ENCODE measurements at places on chromosomes 1 and 21. TPM values are rescaled to one million over a fixed set of nuclear protein-coding genes. Genes with fewer than 3 reads are reported as not detected.

The SH3D21 gene
- polyA plus RNA-seq = 0.52 TPM

The LORICRIN gene
- not detected for polyA plus RNA-seq

GRCh38 chr1:223363057-223363855, 720 bp downstream of the SUSD4 start:
- peak overlapping the region; percentile 30 for H3K4me3 ChIP-seq
- peaks cover 15% of the 10 kb centered on the region for H3K4me1 ChIP-seq
- H3K36me3 ChIP-seq = no peaks in the 10 kb centered on the region
- H3K27me3 ChIP-seq = peaks cover 62% of the 10 kb centered on the region
- no peak overlapping the region for H3K27ac ChIP-seq
- DNase-seq = no peak

The FNDC5 gene
- not detected for polyA plus RNA-seq

DNA sequence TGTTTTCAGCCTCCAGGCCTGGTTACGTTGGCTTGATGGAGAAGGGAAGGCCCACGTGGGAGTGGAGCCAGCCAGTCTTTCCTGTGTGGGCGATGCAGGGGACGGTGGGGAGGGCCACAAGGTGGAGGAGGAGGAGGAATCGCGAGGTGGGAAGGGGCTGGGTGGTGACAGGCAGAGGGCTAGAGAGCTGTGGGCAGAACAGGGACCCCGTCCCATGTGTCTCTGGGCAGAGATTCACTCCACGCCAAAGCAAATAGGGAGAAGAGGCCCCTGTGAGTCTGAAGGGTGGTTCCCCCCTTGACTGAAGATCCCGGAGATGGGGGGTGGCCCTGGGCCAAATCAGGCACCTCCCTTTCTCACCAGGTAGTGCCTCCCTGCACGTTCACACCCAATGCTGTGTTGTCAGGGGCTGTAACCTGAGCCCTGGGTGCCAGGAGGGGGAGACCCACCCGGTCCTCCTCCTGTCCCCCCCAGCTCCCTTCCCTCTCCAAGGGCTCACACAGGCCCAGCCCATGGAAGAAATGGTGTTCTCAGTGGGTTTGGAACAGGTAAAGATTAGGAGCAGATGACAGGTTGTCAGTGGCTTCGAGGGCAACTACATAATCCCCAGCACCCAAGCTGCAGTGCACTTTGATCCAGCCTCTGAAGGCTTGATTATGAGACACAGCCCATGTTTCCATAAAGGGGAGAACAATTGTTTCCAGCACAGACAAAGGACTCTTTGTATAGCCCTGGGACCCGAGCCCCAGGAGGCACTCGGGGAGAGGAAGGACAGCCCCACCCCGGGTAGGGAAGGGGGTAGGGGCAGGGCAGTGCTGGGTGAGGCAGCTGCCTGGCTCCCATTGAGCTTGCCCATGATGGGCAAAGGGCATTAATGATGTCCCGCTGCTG, 37.7 kb upstream of the GPR37L1 start:
- H3K27ac ChIP-seq = no peak overlapping the region
- no peak for DNase-seq
- no peaks in the 10 kb centered on the region for H3K27me3 ChIP-seq
- H3K4me3 ChIP-seq = no peak overlapping the region
- no peaks in the 10 kb centered on the region for H3K4me1 ChIP-seq
- H3K36me3 ChIP-seq = no peaks in the 10 kb centered on the region

- DNase-seq = no peak
- H3K36me3 ChIP-seq = no peaks in the 10 kb centered on the region
- H3K27me3 ChIP-seq = no peaks in the 10 kb centered on the region
- H3K27ac ChIP-seq = no peak overlapping the region
- H3K4me1 ChIP-seq = no peaks in the 10 kb centered on the region
These were observed 55.3 kb downstream of the LGR6 start for GRCh38 chr1:202248861-202249260.

DNA sequence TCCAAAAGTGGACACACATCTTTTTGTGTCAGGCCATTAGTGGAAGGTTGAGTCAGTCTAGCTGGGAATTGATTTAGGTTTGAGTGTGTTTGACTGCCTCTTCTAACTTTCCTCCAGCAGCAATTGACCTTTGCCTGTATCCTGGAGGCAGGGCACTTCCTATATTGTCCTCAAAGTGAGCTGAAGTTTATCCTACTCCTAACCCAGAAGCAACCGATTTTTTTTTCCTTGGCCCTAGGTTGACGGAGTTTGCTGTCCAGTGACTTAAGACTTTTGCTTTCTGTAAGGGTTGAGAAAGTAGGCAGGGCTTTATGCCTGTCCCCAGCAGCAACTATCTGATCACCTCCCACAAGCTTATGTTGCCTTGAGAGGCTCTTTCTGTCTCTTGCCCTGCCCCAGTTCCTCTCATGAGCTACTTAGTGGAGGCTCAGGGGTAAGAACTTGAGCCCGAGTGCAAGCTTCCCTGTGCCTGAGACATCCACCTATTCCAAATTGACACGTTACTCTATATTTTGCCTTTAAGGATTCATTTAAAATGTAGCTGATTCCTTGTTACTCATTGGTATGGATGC, 30.9 kb downstream of the SLC35F3 start:
- no peak overlapping the region for H3K4me3 ChIP-seq
- no peaks in the 10 kb centered on the region for H3K36me3 ChIP-seq
- H3K27me3 ChIP-seq = no peaks in the 10 kb centered on the region
- no peak for DNase-seq
- H3K4me1 ChIP-seq = no peaks in the 10 kb centered on the region
- no peak overlapping the region for H3K27ac ChIP-seq

The RNU1-3 gene
- not detected for polyA plus RNA-seq

The SDF4 gene
- polyA plus RNA-seq = 89.0 TPM

DNA sequence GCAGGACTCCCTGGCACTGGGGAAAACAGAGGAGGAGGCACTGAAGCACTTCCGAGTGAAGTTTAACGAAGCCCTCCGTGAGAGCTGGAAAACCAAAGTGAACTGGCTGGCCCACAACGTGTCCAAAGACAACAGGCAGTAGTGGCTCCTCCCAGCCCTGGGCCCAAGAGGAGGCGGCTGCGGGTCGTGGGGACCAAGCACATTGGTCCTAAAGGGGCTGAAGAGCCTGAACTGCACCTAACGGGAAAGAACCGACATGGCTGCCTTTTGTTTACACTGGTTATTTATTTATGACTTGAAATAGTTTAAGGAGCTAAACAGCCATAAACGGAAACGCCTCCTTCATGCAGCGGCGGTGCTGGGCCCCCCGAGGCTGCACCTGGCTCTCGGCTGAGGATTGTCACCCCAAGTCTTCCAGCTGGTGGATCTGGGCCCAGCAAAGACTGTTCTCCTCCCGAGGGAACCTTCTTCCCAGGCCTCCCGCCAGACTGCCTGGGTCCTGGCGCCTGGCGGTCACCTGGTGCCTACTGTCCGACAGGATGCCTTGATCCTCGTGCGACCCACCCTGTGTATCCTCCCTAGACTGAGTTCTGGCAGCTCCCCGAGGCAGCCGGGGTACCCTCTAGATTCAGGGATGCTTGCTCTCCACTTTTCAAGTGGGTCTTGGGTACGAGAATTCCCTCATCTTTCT, 75.5 kb downstream of the PIK3CD start:
- H3K4me1 ChIP-seq = peaks cover 15% of the 10 kb centered on the region
- DNase-seq = no peak
- H3K27me3 ChIP-seq = no peaks in the 10 kb centered on the region
- H3K27ac ChIP-seq = peak overlapping the region; percentile 41
- no peak overlapping the region for H3K4me3 ChIP-seq

- H3K27me3 ChIP-seq = peaks cover 5% of the 10 kb centered on the region
- H3K4me3 ChIP-seq = no peak overlapping the region
- H3K27ac ChIP-seq = no peak overlapping the region
- H3K4me1 ChIP-seq = peaks cover 19% of the 10 kb centered on the region
- no peaks in the 10 kb centered on the region for H3K36me3 ChIP-seq
These were observed 2.8 kb upstream of the SSU72 start for GRCh38 chr1:1577367-1578011.

- peaks cover 21% of the 10 kb centered on the region for H3K4me1 ChIP-seq
- no peak overlapping the region for H3K4me3 ChIP-seq
- H3K27ac ChIP-seq = no peak overlapping the region
- H3K27me3 ChIP-seq = no peaks in the 10 kb centered on the region
- no peaks in the 10 kb centered on the region for H3K36me3 ChIP-seq
These were observed 55.8 kb upstream of the SSBP3 start for GRCh38 chr1:54461731-54462596.

- DNase-seq = peak; percentile 47
- H3K36me3 ChIP-seq = no peaks in the 10 kb centered on the region
- H3K27me3 ChIP-seq = no peaks in the 10 kb centered on the region
These were observed 35.4 kb upstream of the SCMH1 start for GRCh38 chr1:41277371-41277975.

The SPRR2E gene
- polyA plus RNA-seq = not detected

- no peak overlapping the region for H3K4me3 ChIP-seq
- H3K27me3 ChIP-seq = no peaks in the 10 kb centered on the region
- peaks cover 100% of the 10 kb centered on the region for H3K36me3 ChIP-seq
- DNase-seq = no peak
- H3K27ac ChIP-seq = no peak overlapping the region
- no peaks in the 10 kb centered on the region for H3K4me1 ChIP-seq
These were observed 124.2 kb downstream of the MACF1 start for GRCh38 chr1:39328586-39329121.

The SMG7 gene
- 15.1 TPM for polyA plus RNA-seq

- H3K27me3 ChIP-seq = no peaks in the 10 kb centered on the region
- peaks cover 39% of the 10 kb centered on the region for H3K4me1 ChIP-seq
- no peaks in the 10 kb centered on the region for H3K36me3 ChIP-seq
- DNase-seq = peak; percentile 72
- peak overlapping the region; percentile 99 for H3K27ac ChIP-seq
These were observed 3.3 kb upstream of the ZBTB18 start for GRCh38 chr1:244047621-244048255.

GRCh38 chr1:9490605-9491339, 48.5 kb upstream of the SLC25A33 start:
- H3K4me3 ChIP-seq = no peak overlapping the region
- H3K4me1 ChIP-seq = peaks cover 10% of the 10 kb centered on the region
- peaks cover 8% of the 10 kb centered on the region for H3K27me3 ChIP-seq

The REN gene
- not detected for polyA plus RNA-seq

GRCh38 chr1:116769561-116769977, 15.3 kb downstream of the CD2 start:
- H3K27me3 ChIP-seq = no peaks in the 10 kb centered on the region
- H3K27ac ChIP-seq = peak overlapping the region; percentile 35
- DNase-seq = peak; percentile 22
- no peaks in the 10 kb centered on the region for H3K36me3 ChIP-seq

The CACHD1 gene
- polyA plus RNA-seq = not detected

DNA sequence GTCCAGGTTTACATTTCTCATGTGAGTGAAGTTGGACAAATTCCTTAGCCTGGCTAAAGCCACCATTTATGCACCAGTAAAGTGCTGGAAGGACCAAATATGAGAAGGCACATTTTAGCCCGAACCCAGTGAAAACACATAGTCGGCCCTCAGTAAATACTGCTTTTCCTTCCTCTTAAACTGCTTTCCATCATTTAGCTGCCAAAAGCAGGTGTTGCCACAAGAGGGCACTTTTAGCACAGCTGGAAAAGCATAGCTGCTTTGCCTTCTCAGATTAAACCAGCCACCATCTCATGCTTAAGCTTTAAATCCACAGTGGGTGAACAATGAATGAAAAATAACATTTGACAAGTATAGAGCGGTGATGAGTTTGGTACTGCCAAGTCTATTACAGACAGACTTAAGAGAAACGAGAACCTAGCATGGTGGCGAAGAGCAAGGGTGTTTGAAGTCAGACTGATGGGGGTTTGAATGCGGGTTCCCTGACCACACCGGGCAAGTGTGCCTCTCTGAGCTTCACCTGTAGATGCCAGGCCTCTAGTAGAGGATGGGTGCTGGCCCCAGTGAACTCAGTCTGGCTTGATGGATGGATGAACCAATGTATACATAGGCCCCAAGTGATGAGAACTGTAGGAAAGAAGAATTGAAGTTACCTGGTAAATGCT, 57.8 kb downstream of the SLC35D1 start:
- DNase-seq = peak; percentile 31
- no peaks in the 10 kb centered on the region for H3K36me3 ChIP-seq
- H3K27ac ChIP-seq = no peak overlapping the region

DNA sequence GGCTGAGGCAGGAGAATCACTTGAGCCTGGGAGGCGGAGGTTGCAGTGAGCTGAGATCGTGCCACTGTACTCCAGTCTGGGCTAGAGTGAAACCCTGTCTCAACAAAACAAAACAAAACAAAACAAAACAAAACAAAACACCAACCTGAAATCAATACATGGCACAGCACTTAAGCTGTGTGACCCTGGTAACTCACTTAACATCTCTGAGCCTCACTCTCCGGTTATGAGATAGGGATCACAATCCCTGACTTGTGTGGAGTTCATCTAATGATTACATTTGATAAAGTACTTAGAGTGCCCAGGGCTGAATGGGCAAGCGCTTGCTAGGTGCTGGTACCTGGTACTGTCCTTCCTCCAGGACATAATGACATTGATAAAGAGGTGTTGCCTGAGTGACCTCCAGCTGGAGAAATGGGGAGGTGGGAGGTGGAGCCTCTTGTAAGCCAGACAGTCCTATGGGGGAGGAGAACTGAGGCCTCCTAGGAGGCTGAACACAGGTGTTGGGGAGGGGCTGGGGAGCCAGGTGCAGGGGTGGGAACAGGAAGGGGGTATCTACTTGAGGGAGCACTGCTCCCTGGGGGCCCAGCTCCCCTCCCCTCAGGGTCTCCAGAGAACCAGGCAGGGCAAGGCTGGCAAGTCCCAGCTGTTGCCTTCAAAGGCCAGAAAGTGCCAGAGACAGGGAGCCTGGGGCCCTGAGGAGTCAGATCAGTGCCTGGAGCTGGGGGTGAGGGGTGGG, 17.9 kb downstream of the FOXO6 start:
- H3K27ac ChIP-seq = no peak overlapping the region
- H3K36me3 ChIP-seq = no peaks in the 10 kb centered on the region
- peaks cover 31% of the 10 kb centered on the region for H3K4me1 ChIP-seq
- peaks cover 30% of the 10 kb centered on the region for H3K27me3 ChIP-seq
- no peak overlapping the region for H3K4me3 ChIP-seq
- no peak for DNase-seq

- H3K4me1 ChIP-seq = peaks cover 41% of the 10 kb centered on the region
- H3K4me3 ChIP-seq = no peak overlapping the region
- H3K36me3 ChIP-seq = peaks cover 36% of the 10 kb centered on the region
- no peak for DNase-seq
- no peak overlapping the region for H3K27ac ChIP-seq
These were observed 889 bp upstream of the TXLNA start for GRCh38 chr1:32178380-32179192.

The PEAR1 gene
- polyA plus RNA-seq = not detected

DNA sequence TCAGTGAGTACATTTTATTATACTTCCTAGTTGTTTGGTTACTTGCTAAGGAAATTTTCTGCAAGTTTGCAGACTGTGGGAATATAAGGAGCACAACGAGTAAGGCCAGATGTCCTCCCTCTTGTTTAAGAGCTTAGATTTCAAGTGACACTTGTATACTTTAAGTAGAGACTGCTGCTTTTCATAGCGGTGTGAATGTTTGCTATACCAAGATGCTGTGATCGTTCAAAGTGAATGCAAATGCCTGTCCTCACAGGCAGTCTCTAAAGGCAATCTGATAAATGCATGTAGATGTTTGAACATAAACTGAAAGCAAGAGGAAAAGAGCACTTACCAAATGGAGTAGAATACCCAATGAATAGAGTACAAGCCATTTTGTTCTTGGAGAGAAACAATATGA, 226.4 kb downstream of the NRIP1 start:
- no peaks in the 10 kb centered on the region for H3K36me3 ChIP-seq
- H3K4me3 ChIP-seq = no peak overlapping the region
- H3K27me3 ChIP-seq = no peaks in the 10 kb centered on the region
- H3K27ac ChIP-seq = no peak overlapping the region
- no peaks in the 10 kb centered on the region for H3K4me1 ChIP-seq
